ENCODE measurements at places on chromosomes 11 and 22.

GRCh38 chr11:129598378-129598777, 217.3 kb upstream of the TMEM45B start:
- DNase-seq, result no peak

DNA sequence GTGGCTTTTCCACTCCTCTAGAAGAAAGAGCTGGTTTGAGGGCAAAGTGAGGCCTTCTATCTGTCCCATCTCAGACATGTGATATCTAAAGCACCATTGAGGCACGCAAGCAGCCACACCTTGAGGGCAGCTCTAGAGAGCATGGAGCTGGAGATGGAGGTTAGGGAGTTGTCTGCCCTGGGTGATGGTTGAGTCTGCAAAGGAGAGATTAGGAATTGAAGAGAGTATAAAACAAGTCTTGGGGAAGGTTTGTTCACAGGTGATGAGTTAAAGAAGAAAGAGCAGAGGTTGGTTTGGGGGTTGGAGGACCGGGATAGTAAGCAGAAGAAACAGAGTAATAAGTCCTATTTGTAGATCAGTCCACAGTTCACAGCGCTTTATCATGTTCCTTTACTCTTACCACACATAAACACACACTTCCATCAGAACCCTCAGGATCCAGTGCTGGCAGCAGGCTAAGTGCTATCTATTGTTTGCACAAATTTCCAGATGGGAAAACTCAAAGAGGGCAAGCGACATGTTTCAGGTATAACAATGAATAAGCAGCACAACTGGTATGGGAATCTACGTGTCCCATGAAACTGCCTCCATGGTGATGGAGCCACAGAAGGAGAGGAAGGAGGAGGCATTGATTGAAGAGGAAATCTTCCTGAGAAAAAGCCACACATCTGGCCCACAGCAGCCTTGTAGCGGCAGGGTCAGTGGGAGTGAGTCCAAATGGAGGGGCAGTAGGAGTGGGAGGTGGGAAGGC, 65.8 kb downstream of the RASSF10 start:
- no peak for DNase-seq

DNA sequence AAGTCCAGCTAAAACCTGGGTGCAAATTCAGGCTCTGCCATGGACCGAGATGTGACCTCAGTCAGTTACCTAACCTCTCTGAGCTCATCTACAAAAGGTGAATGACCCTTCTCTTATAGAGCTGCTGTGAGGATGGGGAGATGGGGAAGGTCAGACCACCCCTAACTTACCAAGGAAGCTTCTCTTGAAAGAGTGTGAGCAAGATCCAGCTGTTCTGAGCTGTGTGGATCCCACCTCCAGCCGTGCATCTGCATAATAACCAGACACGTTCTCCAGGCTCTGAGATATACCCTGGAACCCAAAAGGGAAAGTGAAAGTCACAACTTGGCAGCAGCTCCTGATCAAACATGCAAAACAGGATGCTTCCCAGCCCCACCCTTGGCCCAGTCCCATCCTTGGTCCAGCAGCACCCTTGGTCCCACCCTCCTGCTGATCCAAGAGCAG, at the start of gene APOL3:
Gene APOL3 (minus strand): TSS at position 257 of the 444 bp plus-strand sequence. CDS start 11,700 bp downstream, outside the sequence.
- DNase-seq, result no peak

GRCh38 chr22:28934026-28934425, 50.7 kb downstream of the ZNRF3 start:
- DNase-seq, result no peak

GRCh38 chr11:13962562-13963168, at the start of gene SPON1:
TSS of gene SPON1 (plus strand) at chr11:13962723. CDS start at chr11:13962905, 182 bp downstream.
- no peak for DNase-seq

DNA sequence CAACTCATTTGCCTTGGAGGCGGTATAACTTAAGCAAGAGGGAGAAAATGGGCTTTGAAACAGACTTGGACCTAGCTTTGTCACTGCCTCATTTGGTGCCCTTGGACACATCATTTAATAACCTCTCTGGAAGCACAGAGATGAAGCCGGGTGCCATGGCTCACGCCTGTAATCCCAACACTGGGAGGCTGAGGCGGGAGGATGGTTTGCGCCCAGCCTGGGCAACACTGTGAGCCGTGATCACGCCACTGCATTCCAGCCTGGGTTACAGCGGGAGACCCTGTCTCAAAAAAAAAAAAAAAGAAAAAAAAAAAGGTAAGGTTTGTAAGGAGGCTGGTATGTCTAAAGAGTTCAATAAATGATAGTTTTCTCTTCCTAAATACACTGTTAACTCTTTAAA, 806 bp downstream of the COA4 start:
- no peak for DNase-seq

GRCh38 chr11:42526426-42526825, 785.4 kb upstream of the API5 start:
- DNase-seq, result no peak

DNA sequence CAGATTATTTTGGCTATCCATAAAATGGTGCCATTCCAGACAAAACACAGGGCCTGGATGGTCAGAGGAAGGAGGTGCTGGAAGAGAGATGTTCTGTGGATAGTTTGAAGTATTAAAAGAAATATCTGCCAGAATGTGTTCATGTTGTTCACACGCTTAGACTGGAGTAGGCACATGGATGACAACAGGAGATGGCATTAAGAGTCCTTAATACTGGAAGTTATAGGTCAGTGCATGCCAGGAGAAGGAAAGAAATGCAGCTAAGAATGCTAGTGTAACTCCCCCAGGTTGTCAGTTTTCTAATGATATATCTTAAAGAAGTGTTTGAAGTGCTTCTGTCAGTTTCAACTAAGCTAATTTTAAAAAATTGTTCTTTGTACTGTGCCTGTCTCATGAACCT, 20.2 kb downstream of the KREMEN1 start:
- no peak for DNase-seq

DNA sequence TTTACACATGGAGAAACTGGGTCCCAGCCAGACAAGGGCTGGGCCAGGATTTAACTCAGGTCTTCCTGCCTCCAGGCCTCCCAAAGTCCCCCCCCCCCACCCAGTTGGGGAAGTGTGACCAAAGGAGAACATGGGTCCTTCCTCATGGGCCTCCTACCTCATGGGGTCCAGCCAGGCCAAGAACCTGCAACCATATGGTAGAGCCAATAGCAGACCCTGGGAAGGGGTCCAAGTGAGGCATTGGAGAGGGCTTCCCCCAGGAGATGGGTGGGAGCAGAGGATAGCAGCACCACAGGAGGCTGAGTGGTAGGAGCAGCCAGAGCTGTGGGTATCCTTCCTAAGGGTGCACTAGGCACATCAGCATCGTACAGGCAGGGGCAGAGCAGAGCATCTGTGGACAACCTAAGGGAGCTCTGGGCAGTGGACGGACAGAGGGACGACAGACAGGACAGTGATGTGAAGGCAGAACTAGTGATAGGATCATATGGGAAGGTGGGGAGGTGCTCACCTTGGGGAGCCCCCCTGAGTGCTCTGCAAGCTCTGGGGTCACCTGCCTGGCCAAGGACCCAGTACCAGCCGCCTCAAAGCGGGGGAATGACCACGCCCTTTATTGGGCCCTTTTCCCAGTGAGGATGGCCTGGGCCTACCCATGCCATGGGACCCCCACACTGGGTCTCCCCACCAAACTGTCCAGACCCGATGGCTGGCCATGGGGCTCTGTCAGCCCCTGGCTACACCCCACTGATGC, 4.5 kb downstream of the ARVCF start:
- no peak for DNase-seq

DNA sequence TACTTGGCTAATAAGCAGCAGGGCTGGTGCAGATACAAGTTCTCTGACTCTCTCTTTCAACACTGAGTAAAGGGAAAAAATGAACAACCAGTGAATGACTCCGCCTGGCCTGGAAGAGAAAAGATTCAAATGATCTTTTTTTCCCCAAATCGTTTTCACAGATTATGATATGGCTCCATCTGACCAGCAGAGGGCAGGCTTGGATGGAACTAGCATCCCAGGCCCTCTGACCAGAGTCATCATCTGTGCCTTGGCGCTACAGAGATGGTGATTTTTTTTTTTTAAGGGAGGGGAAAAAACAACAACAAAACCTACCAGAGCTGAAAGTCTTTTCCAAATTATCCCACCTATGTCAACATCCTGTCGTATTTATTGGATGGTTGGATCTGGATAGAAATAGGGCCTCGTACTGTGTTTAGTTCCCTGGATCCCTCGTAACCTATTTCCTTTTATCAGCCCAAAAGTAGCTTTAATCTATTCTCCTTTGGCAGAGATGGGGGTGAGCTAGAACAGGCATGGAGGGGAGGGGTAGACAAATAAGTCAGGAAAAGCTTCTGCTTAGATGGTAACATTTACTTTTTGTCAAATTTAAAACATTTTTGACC, 69.7 kb downstream of the PRSS23 start:
- peak; percentile 69 for DNase-seq

DNA sequence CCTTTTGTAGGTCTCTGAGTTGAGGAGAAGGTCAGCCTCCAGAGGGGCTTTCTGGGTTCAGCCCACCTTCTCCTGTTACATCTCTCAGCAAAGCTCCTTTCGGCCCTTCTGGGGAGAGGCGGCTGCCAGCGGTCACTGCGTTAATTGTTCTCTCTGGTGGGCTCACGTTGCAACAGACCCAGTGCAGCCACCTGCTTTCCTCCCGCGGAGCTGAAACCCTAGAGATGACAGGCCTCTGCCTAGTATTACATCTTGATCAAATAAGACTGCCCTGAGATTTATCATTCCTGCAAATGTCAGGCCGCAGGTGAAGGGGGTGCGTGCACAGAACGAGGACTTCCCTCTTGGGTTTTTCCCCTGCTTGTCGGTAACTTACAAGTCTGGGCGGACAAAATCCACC, 43.2 kb upstream of the CREB3L1 start:
- no peak for DNase-seq

- DNase-seq, result no peak
Measured at GRCh38 chr11:12543596-12544415, 130.4 kb upstream of the TEAD1 start.

DNA sequence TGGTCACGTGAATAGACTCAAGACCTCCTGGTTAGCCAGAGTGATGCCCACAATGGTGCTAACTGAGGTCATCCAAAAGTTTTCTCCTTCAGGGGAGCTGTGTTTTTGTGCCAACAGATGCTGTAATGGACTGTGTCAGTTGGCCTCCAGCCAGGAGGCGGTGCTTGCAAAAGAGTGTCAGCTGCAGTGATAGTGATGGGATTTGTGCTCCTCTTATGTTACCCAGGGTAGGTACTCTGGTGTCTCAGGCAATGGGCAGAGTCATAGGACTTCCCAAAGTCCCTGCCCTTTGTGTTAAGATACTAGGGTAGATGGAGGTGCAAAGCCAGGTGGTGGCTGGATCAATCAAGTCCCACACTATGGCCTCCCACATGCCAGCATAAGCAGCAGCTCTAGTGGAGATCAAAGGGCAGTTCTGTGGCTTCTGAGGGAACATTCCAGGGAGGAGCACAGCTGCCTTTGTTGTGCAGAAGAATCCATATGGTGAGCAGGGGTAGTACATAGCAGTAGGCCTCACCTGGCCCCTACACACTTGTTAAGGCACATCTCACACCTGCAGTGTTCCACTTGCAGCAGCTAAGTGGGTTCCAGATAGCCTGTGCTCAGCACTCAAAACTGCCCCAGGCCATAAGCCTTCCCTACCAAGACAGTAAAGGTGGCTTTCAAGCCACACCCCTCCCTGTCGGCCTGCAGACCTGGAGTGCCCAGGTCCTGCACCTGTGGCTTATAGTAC, 9.4 kb upstream of the FANCF start:
- no peak for DNase-seq

- DNase-seq, result no peak
Measured at GRCh38 chr11:1654388-1655167, 25.0 kb downstream of the KRTAP5-5 start.

GRCh38 chr11:83938148-83938547, 652.0 kb upstream of the CCDC90B start:
- DNase-seq, result no peak

DNA sequence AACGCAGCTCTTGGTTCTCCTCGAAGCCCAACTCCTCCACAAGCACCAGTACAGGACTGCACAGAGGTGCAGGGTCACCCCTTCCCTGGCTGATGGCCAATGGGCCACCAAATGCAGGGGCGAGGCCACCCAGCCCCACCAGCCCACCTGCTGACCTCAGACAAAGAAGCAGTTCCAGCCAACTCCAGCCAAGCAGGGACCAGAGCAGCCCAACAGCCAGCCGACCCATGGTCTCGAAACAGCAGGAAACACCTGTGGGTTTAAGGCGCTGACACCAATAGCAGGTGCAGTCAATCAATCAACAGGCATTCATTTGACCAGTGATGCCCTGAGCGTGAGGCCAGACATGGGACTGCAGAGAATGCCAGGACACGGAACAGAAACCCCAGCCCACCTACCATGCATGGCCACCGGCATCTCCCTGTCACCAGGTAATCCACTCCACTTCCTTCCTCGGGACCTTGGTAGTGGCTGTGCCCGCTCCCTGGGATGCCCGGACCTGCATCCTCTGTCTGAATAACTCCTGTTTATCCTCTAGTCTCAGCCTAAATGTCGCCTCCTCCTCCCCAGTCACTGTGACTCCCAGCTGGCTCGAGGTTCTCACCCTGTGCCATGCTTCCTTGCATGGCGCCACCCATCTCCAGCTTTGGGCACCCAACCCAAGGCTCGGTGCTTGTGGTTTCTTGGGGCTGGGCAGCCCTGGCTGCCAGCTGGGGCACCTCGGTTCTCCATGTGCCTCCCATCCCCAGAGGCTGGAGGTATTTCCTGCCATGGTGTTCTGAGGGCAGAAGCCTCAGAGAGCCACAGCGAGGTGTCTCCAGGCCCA, 1475.4 kb downstream of the BRD1 start:
- DNase-seq, result no peak

GRCh38 chr22:40803321-40803720, 15.8 kb downstream of the SLC25A17 start:
- DNase-seq, result no peak

DNA sequence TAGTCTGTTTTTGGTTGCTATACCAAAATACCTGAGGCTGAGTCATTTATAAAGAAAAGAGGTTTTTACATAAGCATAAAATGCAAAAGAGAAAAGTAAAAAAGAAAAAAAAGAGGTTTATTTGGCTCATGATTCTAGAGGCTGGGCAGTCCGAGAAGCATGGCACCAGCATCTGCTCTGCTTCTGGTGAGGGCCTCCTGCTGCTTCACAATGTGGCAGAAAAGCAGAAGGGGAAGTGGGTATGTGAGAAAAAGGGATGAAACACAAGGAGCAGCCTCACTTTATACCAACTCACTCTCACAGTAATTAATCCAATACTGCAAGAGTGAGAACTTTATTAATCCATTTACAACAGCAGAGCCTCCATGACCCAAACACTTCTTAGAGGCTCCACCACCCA, 47.1 kb downstream of the MTNR1B start:
- DNase-seq, result no peak

DNA sequence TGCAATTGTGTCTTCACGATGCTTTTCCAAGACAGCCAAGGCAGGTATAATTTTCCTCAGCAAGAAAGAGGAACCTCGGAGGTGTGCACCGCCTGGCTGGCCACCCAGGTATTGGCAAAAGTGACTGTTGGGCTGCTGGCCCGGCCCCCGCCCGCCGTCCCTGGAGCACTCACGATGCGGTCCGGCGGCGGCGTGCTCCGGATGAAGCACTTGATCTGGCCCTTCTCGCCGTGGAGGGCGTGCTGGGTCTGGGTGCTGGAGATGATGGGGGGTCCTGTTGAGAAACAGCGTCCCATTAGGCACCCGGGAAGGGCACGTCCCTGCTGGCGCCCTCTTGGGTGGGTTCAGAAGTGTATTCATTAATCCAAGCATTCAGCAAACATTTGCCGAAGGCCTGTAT, 84.8 kb downstream of the ST3GAL4 start:
- DNase-seq, result no peak
